ENCODE measurements at places on chromosomes 13 and 19.

DNA sequence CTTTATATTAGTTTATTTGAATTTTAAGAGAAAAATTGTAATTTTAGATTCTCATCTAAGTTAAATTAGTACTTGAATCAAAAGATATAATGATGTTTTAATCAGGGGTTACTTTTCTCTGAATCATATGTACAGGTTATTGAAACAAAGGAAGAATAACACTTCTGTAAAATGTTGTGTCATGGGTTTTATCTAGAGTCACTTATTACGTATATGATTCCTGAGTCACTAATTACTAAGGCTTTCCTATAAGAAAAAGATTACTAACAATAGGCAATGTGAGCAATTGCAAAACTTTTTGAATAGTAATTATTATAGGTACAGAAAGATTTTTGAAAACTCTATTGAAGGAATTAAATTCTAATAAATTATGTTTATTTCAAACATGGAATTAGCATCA is 99.2 kb upstream of the KLF5 start:
- no peak for DNase-seq

DNA sequence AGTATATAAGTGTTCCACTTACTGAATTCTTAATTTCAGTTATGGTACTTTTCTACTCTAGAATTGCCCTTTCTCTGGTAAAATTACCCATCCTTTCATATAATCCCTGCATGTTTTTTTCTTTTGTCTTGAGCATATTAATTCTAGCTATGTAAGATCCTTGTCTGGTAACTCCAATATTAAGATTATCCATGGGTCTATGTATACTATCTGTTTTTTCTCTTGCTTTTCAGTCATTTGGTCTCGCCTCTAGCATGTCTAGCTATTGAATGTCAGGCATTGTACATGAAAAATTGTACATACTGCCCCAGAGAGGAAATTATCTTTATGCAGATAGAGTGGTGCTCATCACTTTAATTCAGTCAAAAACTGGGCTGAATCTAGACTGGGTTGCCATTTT is 50.4 kb upstream of the CALM3 start:
- no peak for DNase-seq

DNA sequence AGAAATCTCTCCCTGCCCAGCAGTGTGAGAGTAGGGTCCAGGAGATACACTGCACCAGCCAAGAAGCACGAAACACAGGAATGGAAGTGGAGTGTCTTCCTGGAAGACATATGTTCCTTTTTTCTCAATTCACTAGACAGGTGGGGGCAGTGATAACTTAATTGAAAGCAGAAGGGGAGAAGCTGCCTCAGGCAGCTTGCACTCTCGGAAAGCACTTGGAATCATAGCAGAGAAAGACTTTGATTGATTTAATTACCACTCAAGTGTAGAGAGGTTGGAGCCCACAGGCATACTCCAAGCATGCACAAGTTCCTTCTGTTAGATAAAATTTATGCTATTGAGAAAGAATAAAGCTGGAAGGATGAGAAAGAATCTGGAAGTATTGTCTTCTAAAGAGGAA is 249.4 kb downstream of the SLITRK6 start:
- DNase-seq, result no peak

GRCh38 chr19:581399-582111 is 8.1 kb upstream of the HCN2 start:
- DNase-seq, result no peak

DNA sequence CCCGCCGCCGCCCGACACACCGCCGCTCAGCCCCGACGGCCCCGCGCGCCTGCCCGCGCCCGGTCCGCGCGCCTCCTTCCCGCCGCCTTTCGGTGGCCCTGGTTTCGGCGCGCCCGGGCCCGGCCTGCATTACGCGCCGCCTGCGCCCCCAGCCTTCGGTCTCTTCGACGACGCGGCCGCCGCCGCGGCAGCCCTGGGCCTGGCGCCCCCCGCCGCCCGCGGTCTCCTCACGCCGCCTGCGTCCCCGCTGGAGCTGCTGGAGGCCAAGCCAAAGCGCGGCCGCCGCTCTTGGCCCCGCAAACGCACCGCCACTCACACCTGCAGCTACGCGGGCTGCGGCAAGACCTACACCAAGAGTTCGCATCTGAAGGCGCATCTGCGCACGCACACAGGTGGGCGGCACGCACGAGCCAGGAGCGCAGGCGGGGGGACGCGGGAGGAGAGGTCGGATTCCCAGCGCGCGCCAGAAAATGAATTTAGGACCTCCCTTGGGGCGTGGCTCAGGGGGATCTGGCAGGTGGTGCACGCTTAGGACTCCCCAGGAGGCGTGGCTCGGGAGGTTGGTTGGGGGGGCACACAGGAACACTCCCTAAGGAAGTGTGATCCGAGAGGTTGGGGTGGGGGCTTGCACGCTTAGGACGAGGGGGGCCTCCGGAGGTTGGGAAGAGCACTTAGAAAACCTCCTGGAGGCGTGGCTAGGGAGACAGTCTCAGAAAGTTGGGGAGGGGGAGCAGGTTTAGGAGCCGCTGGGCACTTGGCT is 1.2 kb downstream of the KLF2 start:
- DNase-seq, result peak; percentile 52

DNA sequence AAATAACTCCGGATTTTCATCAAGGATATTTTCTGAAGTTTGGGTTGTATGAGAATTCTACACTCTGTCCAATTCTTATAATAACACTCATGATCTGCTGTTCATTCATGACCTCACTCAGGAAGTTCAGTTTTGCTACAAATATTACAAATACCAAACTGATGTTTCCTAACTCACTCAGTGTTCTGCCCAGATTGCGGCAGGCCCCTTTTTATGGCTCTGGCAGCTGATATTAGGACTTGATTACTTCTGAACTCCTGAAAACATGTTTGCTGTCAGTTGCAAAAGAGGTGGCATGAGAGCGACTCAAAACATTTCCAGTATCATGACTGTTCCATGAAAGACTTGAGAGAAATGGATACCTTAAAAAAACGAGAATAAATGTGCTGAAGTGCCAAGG is 188.0 kb downstream of the RGCC start:
- DNase-seq, result no peak
